Left hindlimb (tissue), 1 donor: ENCODE measurements at places on chromosomes 1 and 21.

DNA sequence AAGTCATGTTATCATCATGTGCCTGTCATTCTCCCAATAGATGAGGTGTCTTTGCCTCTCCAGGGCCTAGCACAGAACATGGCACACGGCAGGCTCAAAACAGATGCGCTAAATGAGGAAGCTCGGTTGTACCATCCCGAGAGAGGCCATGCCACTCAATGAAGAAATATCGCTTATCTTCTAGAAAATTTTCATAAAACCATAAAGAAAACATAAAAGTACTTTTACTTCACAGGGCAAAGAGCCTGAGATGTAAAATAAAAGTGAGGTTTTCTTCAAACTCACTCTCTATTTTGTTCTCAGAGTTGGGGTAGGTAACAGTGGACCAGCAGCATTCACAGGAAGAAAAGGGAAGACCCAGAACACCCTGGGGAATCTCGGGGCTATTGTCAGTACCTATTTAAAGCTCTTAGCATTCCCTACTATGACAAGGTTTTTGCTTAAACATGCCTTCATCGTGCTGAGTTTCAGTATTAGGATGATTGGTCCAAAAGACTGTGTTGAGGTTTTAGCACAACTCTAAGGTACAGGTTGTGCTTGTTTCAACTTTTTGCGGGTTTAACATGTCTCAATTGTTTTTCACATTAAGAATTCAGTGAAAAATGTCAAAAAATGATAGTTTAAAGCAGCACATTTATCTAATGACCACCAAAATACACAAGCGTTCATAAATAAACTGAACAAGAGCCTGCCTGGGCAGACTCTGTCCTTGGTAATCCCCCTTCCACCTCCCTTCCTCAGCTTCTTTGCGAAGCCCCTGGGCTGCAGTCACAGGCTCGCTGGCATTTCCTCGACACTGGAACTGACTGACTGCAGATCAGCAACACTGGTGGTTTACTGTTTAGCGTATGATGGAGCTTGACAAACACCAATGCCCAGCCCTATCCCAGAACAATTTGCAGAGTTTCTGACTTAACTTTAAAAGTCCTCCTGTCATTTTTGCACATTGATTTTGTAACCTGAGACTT lies 55.6 kb downstream of the COQ8A start:
- DNase-seq, result no peak

DNA sequence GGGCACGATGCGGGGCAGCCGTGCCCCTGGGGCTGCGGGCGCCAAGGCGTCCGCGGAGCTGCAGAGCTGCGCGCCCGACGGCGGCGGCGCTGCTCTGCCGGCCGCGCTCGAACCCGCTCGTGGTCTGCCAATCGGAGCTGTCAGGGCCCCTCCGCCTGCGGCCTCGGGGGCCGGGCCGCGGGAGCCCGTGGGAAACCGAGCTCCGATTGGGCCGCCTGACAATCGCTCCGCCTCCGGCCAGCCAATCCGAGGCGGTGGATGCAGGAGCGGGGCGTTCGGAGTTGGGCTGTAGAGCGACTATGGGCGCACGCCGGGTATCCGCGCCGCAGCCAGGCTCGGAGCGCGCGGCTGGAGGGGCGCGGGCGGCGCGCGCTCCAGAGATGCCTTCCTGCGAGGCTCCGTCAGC lies 100.5 kb upstream of the SOD1 start:
- DNase-seq, result peak; percentile 97

DNA sequence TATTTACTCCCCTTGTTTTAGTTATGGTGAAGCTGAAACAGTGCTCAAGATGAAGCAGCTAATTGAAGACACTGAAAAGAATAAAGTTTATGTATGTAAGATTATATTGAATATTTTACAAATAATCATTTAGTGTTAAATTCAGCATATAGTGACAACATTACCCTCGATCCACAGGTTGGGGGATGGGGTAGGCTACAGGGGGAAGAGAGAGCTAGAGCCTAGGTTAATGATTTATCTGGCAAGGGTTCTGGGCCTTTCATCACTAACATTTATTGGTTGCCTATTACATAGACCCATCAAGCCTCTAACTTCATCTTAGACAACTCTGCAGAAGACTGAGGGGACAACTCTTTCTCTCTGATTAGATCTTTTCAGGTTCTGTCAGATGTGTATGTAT lies 21.3 kb downstream of the ZCCHC17 start:
- DNase-seq, result no peak

GRCh38 chr1:116377541-116378529 lies 4.8 kb downstream of the ATP1A1 start:
- peak; percentile 48 for DNase-seq

DNA sequence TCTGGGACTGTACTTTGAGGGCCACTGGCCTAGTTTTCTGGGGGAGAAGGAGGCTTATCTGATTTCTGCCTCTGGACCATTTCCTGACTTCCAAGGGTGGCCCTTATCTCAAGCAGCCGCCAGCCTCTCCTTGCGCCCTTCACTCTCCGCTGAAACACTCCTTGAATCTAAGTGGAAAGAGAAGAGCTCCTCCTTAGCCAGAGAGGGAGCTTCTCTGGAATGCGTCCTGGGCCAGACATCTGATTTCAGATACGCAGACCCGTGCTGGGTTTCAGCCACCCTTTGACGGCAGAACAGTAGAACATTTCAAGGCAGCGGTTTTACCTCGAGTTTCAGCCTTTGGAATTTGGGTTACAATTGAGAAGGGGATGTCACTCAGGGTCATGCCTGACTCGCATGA lies 308.0 kb downstream of the CAMTA1 start:
- no peak for DNase-seq

- no peak for DNase-seq
These were observed 13.5 kb downstream of the KCNQ4 start for GRCh38 chr1:40796939-40797667.

DNA sequence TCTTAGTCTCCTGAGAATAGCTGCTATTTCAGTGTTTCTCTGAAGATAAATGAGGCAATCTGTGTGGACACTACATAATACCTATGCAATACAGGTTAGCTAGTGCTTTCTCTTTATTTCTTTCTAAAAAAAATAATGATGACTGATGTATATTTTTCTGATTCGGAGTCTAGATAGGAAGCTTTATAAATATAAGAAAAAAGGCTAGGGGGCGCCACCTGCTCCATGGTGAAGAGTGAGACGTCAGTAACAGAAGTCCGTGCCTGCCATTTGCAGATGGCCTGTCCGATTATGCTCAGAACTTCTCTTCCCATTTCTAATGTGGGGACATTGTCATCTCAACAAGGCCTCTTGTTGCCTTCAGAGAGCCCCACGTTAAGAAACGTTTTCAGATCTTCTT lies 26.4 kb downstream of the QSOX1 start:
- peak; percentile 17 for DNase-seq

DNA sequence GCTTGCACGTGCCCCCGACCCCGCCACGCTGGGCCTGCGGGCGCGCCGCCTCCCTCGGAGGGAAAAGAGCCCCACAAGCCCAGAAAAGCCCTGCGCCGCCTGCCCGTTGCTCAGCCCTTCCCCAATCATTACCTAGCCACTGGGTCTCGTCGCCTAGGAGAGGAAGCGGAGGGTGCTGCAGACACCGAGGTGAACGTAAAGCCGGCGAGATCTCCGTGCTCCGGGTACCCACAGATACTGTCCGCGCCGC lies at the start of gene ENO1:
Gene ENO1, minus strand, starts transcription at position 239 of the 250 bp plus-strand sequence. CDS start 3,778 bp downstream, outside the sequence.
- DNase-seq, result no peak

- peak; percentile 91 for DNase-seq
These were observed at the start of gene HYI for GRCh38 chr1:43453442-43454269. Gene HYI, minus strand, starts transcription at chr1:43453931. Its CDS starts 138 bp downstream, at chr1:43453793.

- DNase-seq, result no peak
These were observed 3.0 kb downstream of the ADAM30 start for GRCh38 chr1:119893238-119893791.

GRCh38 chr1:69976896-69977295 lies 228.5 kb downstream of the LRRC40 start:
- DNase-seq, result no peak

DNA sequence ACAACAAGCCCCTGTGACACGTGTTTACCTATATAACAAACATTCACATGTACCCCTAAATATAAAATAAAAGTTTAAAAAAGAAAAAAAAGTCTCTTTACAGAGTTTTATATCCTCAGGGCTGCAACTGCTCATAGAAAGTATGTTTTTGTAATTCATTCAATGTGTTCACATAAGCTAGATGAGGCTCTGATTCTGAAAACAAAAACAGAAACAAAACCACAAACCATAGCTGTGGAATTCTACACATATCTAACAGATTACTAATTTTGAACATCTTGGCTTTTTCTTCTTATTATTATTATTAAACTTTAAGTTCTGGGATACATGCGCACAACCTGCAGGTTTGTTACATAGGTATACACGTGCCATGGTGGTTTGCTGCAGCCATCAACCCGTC lies 579.6 kb upstream of the ZRANB2 start:
- no peak for DNase-seq

- no peak for DNase-seq
These were observed 18.6 kb downstream of the PDE9A start for GRCh38 chr21:42671778-42672593.

- DNase-seq, result no peak
These were observed 136.4 kb upstream of the COL6A1 start for GRCh38 chr21:45845063-45845769.

DNA sequence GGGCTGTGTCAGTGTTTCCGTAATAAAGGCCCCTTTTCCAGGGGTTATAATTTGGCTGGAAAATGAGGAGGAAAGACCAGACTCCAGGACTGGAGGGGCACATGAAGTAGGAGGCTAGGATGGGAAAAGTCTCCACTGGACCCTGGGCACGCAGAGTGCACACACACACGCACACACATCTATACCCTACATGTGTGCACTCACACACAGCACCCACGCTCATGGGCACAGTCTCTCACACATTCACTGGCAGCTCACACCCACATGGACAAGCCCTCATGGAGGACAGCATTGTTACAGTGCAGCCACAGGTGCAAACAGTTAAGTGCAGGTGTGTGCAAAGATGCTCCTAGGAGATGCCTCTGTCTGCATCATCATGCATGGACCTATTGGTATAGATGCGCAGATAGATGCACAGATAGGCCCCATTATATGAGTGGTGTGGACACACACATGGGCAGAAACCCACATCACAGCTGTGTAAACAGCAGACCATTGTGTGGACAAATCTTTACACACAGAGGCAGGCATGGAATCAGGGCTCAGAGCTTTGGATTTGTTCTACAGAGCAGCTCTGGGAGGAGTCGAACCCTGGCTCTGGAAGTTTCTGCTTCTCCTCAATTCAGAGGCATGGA lies 9.1 kb upstream of the RUNX3 start:
- no peak for DNase-seq

DNA sequence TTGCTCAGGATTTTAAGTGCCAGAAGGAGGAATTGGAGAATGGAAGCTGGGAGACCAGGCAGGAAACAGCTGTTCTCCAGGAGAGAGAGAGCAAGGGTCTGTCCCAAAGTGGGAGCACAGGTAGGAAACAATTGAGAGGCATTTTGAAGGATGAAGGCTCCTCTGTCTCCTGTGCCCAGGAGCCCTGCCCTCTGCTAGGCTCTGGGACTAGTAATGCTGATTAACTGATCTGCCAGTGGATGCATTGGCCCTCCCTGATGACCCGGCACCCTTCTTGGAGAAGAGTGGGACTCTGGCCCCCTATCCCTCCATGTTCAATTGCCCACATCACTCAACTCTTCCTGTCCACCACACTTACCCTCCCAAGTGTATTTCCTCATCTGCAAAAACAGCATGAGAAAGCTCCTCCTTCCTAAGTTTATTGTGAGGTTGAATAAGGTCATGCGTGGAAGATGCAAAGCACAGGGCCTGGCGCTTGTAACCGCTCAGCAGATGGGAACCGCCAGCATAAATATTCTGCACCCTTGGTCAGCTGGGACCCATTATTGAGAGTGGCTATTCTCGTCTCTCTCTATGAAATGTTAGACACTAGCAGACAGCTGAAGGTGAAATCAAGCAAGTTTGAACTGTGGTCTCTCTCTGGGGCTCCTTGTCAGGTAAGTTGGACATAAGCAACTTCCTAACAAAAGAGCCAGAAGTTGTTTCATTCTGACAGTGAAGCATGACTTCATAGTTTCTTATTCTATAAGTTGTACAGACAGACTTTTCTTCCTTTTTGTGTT lies 63.0 kb upstream of the ANGPTL1 start:
- DNase-seq, result no peak

DNA sequence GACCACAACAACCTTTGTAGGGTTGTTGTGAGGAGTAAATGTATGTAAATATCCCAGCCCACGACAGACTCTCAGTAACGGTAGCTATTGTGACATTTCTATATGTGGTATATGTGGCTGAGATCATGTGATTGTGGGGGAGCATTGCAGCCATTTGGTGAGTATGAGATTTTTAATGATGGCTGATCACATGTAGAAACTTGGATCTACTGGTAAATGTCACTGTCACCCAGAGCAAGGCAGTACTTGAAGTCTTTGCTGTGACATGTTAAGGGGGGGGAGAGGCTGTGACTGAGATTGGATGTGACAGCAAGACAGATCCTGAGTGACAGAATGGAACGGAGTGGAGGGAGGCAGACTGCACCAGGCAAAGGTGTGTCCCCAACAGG lies 23.9 kb upstream of the MEF2D start:
- no peak for DNase-seq

GRCh38 chr1:155969377-155969791 lies 9.0 kb downstream of the ARHGEF2 start:
- no peak for DNase-seq

- no peak for DNase-seq
These were observed 141.2 kb upstream of the ST6GALNAC5 start for GRCh38 chr1:76725864-76726619.

DNA sequence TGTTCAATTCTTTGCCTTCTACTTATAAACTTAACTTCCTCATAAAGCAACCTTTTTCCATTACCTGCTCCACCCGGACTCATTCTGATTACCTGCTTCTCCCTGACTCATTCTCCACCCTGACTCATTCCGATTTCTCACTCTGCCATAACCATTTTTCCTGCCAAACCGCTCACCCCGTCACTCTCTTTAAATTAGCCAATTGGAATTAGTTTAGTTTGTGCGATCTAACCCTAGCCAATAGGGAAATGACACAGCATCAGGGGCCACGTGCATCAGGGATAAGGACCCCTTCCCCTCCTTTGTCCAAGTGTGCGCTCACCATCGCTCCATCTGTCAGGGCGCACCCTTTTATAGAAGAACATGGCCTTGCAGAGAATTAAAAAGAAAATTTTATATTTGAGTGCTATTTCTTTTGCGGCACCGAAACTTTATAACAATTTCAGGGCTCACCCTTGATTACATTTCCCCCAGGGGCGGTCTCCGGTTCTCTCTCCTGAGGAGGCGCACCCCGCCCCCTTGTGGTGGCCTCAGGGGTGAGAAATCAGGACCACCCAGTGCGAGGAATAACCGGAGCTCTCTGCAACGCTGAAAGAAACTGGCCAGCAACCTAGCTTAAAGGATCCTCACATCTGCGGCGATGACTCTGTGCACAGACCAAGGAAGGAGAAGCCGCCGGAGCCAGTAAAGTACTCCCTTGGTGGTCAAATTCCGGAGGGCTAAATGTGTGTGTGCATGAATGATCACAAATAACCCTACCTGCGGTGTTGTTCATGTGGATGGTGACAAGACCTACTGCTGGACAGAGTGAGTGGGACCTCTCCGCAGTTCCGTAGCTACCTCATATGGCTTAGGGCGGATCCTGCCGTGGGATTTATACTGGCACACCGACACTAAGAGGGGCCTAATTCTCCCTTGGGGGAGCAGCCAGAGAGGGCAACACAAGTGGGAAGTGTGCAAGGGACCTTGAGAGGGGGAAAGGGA lies 30.3 kb upstream of the CBR3 start:
- peak; percentile 60 for DNase-seq

GRCh38 chr1:2046174-2046917 lies 3.9 kb upstream of the PRKCZ start:
- no peak for DNase-seq
